ENCODE measurements at places on chromosomes 16 and 17.

DNA sequence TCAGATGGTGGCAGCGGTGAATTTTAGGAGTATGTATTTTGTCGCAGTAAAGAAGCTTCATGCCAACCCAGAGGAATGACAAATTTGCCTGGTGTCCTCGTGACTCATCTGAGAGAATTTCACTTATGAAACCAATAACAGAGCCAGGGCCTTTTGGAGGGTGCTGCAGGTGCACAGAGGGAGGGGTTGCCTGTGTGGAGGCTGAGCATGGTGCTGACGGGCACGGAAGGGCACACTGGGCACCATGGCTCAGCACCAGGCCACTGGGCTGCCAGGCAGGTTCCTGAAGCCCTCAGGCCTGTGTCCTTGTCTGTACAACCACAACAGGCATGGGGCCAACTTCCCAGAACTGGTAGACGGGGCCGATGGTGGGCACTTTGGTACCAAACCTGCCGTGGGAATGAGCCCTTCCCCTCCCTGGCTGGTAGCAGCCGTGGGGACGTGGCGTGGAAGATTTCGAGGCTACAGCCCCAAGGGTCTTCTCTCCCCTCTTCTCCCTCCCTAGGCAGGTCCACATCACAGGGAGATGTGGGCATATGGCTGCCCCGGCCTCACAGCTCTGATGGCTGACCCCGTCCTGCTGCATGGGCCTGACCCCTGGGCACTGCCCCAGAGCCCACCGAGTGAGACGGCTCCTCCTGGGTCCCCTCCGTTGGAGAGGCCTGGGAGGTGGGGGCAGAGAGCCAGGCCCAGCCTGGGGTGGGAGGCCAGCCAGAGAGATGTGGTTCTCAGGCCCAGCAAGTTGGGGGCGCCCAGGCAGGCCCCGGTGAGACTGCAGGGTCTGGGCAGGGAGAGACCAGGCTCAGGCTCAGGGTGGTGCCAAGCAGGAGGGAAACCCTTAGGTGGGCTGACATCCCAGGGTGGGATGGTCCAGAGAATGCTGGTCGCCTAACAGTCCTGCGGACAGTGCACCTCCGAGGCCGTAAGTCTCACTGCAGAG is 30.2 kb upstream of the ZNF469 start:
- DNase-seq: no peak

DNA sequence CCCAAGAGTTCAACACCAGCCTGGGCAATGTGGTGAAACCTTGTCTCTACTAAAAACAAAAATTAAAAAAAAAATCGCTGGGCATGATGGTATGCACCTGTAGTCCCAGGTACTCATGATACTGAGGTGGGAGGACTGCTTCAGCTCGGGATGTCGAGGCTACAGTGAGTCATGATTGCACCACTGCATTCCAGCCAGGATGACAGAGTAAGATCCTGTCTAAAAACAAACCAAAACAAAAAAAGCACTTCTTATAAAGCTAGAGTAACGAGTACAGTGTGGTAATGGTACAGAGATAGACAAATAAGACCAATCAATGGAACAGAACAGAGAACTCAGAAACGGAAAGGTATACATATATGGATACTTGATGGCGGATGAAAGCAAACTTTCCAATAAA is 4.4 kb downstream of the NSMCE1 start:
- DNase-seq: no peak

GRCh38 chr17:41396996-41397660 is at the start of gene KRT31:
KRT31 (minus strand) TSS chr17:41397608; CDS start chr17:41397539, 69 bp downstream.
- peak; percentile 13 for DNase-seq

GRCh38 chr16:85421338-85422195 is 191.6 kb upstream of the GSE1 start:
- DNase-seq: no peak

DNA sequence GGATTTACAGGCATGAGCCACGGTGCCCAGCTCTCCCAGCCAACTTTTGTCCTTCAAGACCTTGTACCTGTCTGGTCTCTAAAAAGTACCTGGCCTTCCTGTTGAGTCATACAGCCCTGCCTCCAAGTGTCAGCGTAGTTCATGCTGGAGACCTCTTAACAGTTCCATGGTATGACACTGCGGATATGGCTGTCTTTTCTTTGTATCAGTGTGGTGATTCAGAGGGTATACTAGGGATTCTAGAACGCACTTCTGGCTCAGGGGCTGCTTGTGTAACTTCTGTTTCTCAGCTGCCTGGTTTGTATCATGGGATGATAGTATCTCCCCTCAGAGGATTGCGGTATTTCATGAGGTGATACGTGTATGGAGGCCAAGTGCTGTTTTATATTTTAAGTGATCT is 2.0 kb upstream of the TMEM11 start:
- DNase-seq: no peak

- no peak for DNase-seq
Observed at GRCh38 chr16:6265968-6266367, 1066.7 kb upstream of the RBFOX1 start.

DNA sequence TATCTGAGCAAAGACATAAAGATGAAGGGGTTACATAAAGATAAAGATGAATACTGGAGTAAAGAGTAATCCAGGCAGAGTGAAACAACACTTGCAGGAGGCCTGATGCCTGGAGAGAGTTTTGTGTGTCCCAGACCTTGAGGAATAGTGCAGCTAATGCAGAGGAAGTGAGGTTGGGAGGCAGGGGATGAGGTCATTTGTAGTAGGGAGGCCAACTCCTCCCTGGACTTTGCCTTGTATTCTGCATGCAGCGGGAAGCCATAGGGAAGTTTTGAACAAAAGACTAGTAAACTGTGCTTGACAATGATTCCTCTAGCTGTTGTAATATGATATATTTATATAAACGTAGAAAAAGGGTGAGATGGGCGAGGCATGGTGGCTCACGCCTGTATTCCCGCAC is 356.6 kb downstream of the KCNJ2 start:
- no peak for DNase-seq

GRCh38 chr17:57499648-57500049 is 243.3 kb downstream of the MSI2 start:
- no peak for DNase-seq

DNA sequence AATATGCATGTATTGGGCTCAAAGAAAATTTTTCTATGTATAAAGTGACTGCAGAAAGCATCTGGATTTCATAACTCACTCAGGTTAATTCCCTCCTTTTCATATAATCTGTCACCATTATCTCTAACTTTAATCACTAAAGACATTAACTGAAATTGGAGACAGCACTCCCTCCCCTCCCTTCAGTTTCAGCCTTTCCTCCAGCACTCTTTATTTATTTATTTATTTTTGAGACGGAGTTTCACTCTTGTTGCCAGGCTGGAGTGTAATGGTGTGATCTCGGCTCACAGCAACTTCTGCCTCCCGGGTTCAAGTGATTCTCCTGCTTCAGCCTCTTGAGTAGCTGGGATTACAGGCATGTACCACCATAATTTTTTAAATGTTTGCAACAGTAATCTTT is 43.1 kb downstream of the CDH8 start:
- no peak for DNase-seq

GRCh38 chr16:66188917-66189725 is 177.4 kb upstream of the CDH5 start:
- DNase-seq: no peak

DNA sequence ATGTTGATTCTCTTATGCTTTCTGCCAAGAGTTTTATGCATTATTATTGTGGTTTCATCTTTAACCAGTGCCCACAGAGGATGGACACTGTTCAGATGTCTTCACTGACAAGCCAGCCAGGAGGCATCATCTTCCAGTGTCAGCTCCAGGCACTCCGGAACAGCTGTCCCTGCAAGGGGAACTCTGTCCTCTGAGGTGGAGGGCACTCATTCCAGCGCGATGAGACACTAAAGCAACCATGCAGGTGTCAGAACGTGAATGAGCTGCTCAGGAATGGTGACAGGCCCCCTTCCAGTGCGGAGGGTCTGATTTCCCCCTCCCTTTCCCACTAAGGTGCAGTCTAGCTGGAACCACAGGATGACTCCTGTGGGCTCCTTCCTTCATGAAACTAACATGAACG is 117.5 kb downstream of the NOG start:
- no peak for DNase-seq

GRCh38 chr16:68479271-68479670 is 31.0 kb upstream of the SMPD3 start:
- DNase-seq: no peak

DNA sequence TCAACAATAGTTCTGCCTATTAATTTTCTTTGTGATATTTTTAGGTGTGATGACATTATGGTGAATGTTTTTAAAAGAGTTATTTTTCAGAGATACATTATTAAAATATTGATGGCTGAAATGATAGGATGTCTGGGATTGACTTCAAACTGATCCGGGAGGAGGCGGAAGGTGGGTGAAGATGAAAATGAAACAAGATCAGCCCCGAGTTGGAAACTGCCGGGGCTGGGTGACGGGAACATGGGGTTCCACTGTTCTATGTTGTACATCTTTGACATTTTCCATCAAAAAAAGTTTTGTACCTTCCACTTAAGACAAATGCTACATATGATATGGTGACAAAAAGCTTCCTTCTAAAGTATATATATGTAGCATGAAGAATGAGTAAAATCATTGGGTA is 336.9 kb downstream of the XYLT1 start:
- no peak for DNase-seq

- DNase-seq: no peak
Observed at GRCh38 chr17:81391293-81391935, 3.8 kb upstream of the BAHCC1 start.

DNA sequence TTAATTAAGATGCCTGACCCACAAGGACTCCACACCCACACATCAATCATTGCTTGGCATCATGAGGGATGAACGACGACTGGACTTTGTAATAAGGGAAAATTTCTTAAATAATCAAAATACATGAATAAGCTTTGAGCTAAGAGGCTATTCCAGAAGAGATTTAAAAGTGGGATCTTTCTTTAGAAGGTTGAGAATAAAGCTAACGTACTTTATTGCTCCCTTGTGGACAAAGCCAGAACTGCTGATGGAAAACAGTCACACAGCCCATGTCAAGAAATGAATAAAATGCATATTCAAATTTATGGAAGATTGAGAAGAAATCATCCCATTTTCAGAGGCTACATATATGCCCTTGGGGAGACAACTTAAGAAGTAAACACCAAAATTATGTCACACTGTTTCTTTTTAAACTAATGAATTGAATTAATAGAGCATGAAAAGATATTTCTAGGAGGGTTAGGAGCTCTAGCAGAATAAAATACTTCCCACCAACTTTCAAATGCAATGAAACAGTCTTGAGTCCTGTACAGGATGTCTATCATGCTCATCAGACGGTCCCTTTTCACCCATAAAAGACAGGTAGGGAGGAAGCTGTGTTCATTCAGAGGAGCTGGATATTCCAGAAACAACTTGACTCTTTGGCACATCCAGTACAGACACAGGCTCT is 60.2 kb upstream of the PHOSPHO1 start:
- peak; percentile 7 for DNase-seq

DNA sequence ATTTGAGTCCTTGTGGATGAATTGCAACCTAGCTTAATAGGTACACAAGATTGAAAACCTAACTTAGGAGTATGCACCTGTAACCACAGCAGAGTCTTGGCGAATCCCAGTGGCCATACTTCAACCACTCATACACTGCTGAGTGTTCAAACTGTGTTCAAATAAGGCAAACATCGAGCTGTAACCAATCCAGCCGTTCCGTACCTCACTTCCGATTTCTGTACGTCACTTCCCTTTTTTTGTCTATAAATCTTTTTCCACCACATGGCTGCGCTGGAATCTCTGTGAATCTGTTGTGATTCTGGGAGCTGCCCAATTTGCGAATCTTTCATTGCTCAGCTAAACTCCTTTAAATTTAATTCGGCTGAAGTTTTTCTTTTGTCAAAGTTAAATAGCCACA is 190.6 kb downstream of the MAF start:
- no peak for DNase-seq

DNA sequence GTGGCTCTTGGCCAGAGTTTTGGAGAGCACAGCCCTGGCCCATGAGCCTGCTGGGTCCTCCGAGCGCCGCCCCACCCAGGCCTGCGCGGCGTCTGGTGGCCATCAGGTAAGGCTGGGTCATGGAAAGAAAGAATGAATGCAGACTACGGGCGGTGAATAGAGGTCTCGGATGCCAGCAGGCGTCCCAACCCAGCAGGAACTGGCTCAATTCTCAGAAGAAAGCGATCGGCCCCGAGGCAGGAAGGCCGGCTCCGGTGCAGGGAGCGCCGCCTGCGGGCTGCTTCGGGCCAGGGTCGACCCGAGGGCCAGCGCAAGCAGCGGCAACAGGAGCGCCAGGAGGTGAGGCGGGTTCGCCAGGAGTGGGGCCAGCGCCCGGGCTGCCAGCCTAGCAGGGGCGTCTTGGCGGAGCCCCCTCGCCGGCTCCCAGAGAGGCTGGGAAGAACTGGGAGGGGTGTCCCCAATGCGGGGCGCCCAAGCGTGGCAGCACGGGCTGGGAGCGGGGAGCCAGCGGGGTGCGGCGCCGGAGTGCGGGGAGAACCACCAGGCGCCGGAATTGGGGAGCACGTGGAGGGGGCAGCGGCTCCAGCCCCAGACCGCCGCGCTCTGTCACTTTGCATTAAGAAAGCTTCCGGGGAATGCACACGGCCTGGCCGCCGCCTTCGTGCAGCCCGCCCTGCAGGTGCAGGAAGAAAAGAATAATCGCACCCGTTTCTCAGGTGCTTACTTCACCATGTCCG is 7.1 kb upstream of the TMC5 start:
- peak; percentile 13 for DNase-seq

GRCh38 chr16:65619606-65620005 is 497.7 kb upstream of the CDH11 start:
- no peak for DNase-seq

- no peak for DNase-seq
Observed at GRCh38 chr16:23943604-23944003, 107.8 kb downstream of the PRKCB start.

DNA sequence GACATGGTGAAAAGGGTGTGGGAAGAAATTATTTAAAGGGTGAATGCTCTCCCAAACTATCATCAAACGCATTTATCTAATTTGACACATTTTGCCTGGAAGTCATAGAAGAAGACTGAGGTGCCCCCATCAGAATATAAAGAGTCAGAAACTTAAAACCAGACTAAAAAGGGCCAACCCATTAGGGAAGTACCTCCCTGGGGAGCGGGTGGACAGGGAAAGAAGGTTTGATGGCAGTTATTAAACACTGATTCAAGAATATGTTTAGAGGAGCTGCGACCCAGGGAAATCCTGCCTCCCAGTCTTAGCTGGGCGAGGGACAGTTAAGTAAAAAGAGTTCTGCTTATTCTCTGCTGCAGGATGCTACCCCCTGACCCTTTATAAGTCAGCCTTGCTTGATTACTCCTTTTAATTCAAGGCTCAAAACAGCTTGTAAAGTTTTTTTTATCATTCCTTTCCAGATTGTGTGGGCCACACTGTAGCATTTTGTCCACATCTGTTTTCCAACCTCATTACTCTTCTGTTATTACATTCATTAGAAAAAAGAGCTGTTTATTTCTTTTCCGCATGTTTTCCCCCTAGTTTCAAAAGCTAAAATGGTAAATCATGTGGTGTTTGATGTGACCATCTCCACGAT is 138.5 kb upstream of the TBX2 start:
- no peak for DNase-seq
